Stomach (tissue), 19 donors: ENCODE measurements at places on chromosomes 11 and 22. TPM values are rescaled to one million over a fixed set of nuclear protein-coding genes. Genes with fewer than 3 reads are reported as not detected.

NAALAD2 gene
- total RNA-seq = 15.8 TPM

TRIM48 gene
- not detected for total RNA-seq

MPEG1 gene
- total RNA-seq = 17.4 TPM

OR5A2 gene
- total RNA-seq = not detected

DNA sequence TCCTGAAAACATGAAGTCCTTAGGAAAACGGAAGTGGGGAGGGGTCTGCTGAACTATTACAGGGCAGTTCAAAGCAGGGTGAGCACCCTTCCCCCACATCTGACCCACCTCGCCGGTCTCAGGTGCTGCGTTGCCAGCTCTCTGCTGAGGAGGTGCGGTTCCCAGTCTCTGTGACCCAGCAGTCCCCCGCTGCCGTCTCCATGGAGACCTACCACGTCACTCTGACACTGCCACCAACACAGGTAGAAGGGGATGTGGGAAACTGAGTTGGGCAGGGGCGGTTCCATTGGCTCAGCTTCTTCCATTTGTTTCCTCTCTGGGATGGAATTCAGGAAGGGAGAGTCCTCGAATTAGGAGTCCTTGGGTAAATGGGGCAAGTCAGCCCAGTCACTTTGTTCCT, 3.3 kb downstream of the C2CD2L start:
- no peak for DNase-seq

GRCh38 chr11:78768345-78768744, 193.7 kb upstream of the NARS2 start:
- no peak for DNase-seq
